ENCODE measurements at places on chromosomes 7 and 10. TPM values are rescaled to one million over a fixed set of nuclear protein-coding genes. Genes with fewer than 3 reads are reported as not detected.

DNA sequence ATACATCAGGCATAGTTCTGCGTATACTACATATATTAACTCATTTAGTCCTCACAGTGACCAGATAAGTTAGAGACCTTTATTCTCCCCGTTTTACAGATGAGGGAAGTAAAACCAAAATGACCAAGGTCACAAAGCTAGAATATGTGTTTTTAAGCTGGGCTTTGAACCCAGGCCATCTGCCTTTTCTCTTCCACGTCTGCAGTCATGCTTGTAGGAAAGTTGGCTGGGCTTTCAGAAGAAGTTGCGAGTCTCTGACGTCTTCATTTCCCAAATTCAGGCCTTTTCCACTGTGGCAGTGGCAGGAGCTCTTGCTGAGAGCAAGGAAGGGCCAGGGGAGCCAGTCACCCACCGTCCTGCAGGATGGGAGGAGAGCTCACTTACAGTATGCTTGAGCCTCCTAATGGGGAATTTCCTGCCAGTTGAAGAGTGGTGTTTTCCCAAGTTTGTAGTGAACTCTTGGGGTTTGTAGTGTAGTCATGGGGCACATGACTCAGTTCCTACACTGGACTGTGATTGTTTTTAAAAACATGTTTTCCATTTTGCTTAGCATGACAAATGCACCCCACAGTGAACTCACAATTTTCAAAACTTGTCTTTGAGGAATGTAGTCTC is 34.2 kb downstream of the CYP17A1 start:
- DNase-seq = peak; percentile 29

NME8 gene
- not detected for total RNA-seq

DNA sequence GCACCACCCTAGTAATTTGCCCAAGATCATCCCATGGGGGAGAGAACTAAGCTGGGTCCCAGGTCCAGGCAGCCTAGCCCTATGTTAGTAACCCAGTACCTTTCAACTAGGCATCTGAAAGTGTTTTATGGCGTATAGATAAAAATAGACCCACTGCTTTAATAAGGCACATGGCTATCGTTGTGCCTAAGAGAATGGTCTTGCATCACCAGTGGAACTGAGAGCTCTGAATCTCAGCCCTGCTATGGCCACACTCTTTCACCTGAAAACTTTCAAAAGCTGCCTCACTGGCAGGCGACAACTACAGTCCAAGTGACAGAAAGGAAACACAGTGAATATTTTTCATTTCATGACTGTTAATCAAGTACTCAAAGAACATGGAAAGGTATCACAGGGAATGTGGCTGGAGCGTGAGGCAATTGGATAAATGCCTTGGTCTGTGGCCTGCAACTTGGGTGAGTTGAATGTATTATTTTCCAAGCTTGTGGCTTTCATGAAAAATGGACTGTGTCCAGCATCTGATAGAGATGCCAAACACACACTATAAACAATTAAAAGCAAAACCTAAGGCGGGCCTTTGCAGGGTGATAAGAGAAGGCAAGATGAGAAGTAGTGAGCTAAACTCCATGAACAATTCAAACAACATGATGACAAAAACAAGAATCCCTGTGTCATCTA is 18.0 kb upstream of the SFMBT2 start:
- DNase-seq = no peak

TMEM229A gene
- total RNA-seq = 0.55 TPM

All from transverse colon (tissue), 4 donors.